Pulmonary artery endothelial cell (primary cell): ENCODE measurements at places on chromosomes 16 and 17. TPM values are rescaled to one million over a fixed set of nuclear protein-coding genes. Genes with fewer than 3 reads are reported as not detected.

Gene ABAT
- 1.3 and 2.6 TPM in 2 replicates for total RNA-seq

Gene EIF1
- total RNA-seq: 66.4 and 81.1 TPM in 2 replicates

Gene CD300LG
- not detected in 2 replicates for total RNA-seq

Gene ACBD4
- total RNA-seq: 4.4 and 5.5 TPM in 2 replicates

Gene NACA2
- total RNA-seq: 0.18 TPM in 1 of 2 replicates, not detected in the other

GRCh38 chr17:10899281-10899680, 61.4 kb upstream of the PIRT start:
- DNase-seq: no peak

DNA sequence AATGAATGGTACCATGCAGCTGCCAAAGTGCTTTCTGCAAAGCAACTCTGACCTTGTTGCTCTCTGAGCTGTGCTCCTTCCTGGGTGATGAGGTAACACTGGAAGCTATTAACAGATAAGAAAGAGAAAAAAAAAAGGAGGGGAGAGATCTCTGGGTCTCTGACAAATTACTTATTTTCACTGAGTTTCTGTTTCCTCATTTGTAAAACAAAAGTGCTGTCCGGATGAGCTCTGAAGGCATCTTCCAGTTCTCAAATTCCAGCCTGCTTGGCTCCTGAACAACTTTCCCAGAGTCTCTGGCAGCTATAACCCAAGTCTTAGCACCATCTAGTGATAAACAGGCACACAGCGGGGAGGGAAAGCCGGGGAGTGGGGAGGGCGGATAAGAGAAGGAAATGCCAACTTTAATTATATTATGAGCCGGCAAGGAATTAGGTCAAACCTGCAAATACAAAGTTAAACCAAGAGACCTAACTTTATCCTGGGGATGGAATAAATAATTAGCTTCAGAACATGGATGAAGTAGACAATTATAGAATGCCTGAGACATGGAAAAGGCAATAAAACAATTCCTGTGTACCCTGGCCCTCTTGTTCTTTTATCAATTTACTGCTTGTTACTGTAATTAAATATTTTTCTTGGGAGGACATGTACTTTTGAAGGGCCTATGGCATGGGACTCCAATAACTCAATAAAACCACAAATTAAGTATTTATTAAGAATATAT, 61.3 kb upstream of the KIFC3 start:
- DNase-seq: peak; percentile 13

GRCh38 chr16:20122011-20122410, 48.3 kb upstream of the GPR139 start:
- DNase-seq: no peak

DNA sequence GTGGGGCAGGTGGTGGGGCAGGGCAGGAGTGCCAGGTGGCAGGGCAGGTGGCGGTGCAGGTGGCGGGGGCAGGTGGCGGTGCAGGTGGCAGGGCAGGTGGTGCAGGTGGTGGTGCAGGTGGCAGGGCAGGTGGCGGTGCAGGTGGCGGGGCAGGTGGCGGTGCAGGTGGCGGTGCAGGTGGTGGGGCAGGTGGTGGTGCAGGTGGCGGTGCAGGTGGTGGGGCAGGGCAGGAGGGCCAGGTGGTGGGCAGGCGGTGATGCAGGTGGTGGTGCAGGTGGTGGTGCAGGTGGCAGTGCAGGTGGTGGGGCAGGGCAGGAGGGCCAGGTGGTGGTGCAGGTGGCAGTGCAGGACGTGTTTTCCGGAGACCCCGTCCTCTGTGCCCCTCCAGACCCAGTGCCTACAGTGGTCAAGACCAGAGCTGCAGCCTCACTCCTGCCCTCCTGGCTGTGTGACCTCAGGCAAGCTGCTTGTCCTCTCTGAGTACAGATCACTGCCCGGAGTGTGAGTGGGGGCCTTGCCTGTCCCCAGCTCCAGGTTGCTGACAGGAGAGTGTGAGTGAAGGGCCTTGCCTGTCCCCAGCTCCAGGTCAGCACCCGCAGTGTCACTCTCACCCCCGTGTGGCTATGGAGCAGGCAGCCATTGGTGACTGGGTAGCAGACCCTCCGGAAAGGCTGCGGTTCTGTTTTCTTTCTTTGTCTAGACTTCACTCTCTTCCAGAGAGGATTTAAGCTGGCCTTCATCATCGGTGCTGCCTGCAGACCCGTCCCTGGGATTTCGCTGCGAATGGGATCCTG, 16.1 kb upstream of the NPTX1 start:
- DNase-seq: no peak

GRCh38 chr16:15460601-15461000, 26.2 kb downstream of the BMERB1 start:
- DNase-seq: no peak

GRCh38 chr17:37708008-37708615, 36.7 kb downstream of the HNF1B start:
- no peak for DNase-seq
